Amygdala (tissue), 56 donors: ENCODE measurements at places on chromosomes 1 and 21.

DNA sequence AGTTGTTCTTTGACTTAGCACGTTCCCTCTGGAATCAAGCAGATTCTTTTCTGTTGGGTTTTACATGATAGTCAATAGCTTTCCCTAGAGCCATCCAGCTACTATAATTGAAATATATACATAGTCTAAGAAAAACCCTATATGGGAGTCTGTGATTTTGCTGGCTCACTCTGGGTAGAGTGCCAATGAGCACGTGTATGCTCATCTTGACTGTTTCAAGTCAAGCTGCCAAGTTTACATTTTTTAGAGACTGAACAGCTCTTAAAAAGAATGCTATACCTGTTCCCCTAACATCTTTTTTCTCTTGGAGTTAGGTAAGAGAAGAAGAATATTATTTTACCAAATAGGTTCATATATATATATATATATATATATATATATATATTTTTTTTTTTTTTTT lies 182.8 kb upstream of the NRIP1 start:
- no peak for DNase-seq

DNA sequence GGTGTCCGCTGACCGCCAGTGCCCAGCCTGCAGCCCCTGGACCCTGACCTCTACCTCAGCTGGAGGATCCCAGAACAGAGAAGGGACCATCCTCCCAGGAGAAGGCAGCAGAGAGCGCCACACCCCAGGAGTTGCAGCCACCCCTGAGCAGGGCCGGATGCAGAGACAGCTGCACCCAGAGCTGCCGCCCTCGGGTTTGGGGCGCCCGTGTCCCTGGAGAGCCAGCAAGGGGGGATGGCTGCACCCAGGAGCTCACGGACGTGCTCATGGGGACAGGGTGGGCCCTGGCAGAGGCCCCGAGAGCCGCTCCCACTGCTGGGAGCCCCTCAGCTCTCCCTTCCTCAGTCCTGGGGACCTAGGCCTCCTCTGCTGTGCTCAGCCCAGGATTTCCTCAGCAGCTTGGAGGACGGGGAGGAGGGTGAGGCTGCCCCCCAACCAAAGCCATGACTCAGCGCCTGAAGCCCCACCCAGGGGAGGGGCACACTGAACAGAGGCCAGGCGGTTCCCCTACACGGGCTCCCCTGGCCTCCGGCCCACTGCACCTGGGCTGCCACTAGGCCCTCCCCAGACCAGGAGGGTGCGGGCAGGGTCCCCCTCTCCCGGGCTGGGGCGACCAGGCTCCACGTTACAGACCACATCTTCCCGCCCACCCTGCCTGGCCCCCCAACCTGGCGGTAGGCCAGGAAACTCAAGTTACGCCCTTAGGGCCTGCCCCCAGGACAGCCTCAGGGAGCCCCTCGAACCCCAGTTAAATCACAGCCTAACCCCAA lies 2.2 kb downstream of the ACAP3 start:
- DNase-seq = no peak

DNA sequence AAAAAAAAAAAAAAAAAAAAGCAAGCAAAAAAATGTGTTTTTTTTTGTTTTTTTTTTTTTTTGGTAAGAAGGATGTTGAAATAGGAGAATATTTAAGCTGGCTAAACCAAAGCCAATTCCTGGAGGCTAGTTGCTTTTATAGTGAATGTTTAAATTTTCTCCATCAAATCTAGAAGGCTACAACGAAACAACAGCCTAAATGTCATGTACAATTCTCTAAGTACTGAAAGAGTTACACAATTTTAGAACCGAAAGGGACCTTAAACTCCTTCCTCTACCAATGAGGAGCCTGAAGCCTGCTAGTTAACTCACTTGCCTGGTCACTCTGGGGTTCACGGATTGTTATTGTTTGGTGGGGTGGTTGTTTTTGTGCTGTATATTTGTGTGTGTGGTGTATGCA lies 3.5 kb downstream of the WLS start:
- DNase-seq = no peak

GRCh38 chr1:90706437-90707362 lies 10.4 kb downstream of the BARHL2 start:
- DNase-seq = no peak

- DNase-seq = no peak
These were observed 26.1 kb downstream of the ACOT7 start for GRCh38 chr1:6367381-6368012.

DNA sequence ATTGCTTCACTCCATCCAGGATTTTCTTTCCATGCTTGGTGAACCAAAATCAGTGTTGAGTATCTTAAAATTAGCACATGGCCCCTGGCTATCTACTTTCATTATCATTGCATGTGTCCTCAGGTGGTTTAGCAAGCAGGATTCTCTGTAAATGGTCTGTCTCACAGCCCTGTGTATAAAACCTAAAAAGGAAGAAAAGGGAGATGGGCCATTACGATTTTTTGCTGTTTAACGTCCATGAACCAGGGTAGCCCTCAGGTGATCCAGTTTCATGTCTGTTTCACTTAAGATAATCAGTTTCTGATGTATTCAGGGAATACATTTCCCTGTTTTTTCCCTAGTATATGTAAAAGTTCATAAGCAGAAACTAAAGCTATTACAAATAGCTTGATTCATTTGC lies 238.2 kb downstream of the NFIA start:
- DNase-seq = no peak

DNA sequence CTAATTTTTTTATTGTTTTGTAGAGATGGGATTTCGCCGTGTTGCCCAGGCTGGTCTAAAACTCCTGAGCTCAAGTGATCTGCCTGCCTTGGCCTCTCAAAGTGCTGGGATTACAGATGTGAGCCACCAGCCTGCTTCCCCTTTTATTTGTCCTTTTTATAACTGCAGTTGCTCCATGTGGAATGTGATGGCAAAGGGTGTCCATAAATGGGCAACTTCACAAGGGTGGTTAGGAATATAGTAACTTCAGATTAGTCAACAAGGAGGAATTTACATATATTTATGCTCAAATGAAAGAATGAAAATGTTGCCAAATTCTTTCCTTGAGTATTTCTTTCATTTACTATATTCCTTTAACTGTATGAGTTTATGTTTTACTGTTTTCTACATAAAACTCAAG lies 182.9 kb downstream of the BACH1 start:
- no peak for DNase-seq

DNA sequence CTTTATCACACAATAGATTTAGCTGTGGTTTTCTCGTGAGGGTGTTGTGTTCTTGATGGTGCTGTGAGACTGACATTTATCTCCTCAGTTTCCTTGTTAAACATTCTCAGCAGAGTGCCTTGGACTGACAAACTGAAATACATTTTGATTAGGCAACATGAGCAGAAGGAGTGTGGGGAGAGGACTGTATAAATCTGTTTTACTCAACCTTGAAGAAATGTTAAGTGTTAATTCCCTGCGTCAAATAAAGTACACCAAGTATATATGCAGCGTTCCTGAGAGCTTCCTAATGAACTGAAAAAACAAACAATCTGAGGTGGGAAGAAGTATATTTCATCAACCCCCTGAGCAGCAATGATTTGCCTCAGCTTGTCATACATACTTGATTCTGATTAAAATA lies 540.3 kb upstream of the B3GALT2 start:
- no peak for DNase-seq

DNA sequence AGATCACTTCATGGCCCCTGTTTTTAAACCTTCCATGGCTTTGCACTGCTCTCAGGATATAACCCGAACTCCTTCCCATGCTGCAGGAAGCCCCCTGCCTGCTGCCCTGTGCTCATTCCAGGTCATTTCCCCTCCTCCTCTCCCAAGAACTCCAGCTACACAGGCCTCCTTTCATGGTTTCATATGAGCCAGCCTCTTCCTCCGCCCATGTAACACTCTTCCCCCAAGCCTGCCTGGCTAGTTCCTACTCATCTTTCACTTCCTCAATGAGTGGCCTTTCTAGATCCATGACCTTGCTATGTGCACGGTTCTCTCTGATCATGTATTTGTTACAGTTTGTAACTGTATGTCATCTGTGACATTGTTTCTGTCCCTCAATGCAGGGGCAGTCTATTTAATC lies 3.1 kb upstream of the NCF2 start:
- no peak for DNase-seq
